ENCODE measurements at places on chromosomes 4 and X.

DNA sequence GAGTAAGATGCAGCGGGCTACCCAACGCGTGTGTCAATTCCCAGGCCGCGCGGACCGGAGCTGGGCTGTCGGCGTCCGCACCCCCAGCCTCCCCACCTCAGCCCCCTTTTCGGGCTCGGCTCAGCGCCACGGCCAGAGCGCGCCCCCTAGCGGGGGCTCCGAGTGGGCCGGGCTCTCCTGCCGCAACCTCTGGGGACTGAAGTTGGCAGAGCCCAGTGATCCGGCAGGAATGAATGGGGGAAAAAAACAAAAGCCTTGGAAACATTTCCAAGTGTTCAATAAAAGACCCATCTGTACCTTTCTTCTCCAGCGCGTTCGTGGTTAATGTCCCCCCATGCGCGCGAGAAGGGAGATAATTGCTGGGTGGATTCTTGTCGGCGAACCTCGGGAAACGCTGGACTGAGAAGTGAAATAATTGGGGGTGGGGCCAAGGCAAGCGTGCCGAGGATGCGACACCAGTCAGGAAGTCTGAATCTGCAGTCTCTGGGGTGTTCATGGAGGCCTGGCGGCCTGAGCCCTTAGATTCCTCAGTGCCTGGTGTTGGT lies 5.2 kb upstream of the ARX start:
- DNase-seq = no peak

DNA sequence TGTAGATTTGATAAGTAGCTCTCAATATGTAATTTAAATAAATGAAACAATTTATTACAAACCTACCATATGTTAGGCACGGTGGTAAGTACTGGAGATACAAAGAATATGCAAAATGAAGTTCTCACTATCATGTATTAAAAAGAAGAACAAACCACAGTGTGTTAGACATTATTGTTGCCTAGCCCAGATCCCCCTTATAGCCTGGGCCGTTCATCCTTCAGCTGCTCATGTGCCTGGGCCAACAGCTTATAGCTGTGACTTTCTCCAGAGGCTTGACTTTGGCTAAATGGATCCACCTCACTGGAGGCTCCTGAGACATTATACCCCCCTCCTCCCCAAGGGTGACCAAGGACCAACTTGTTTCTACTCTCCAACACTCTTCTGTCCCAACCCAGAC lies 29.8 kb upstream of the CCNG2 start:
- no peak for DNase-seq

DNA sequence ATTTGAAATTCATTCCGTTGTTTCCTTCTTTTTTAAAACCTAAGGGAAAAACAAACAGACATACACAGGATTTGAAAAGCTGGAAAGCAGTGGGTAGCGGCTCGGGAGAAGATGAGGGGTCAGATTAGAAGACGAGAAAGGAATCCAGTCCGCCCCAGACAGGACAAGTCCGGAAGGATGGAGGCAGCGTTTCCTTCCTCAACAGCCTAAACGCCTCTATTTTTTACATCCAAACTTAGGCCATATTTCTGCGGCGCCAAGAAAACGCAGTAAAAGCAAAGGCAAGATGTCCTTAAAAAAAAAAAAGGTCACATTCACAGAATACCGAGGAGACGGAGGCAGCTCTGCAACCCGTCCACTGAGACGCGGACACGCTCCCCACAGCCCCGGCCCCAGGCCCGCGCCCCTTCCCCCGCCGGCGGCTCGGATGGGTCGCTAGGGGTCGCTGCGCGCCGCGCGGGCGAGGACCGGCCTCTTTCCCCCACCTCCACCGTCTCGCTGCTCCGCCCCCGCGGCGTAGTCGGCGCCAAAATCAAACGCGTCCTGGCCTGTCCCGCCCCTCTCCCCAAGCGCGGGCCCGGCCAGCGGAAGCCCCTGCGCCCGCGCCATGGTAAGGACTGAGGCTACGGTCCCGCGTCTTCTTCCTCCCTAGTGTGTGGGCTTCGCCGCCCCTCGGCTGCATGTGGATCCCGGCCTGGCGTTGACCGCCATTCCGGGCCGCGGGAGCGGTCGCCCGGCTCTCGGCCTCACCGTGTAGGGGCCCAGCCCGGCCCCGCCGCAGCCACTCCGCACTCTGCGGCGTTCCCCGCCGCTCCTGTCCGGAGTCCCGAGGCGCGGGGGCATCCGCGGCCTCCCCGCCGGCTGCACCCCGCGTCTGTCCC lies at the start of gene MND1:
MND1 (plus strand) TSS at position 558 of the 881 bp plus-strand sequence; CDS start at position 608, 50 bp downstream.
- DNase-seq = peak; percentile 85

GRCh38 chr4:139958739-139959098 lies 195.3 kb downstream of the MAML3 start:
- DNase-seq = no peak

DNA sequence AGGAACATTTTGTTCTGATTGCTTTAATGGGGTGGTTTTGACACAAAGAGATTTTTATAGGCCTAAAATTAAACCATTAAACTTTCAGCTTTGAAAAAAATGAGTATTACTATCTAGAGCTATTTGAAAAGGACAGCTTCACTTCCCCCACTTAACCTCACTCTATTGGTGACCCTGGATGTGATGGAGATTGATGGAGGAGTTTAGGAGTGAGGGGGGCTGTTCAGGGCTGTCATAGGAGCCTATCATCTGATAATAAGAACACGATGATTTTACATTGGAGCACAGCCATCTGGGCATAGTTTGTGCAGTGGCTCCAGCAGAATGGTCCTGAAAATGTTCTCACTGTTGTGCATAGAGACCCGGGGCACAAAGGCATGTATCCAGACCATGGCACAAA lies 71.1 kb upstream of the EFNB1 start:
- DNase-seq = no peak

DNA sequence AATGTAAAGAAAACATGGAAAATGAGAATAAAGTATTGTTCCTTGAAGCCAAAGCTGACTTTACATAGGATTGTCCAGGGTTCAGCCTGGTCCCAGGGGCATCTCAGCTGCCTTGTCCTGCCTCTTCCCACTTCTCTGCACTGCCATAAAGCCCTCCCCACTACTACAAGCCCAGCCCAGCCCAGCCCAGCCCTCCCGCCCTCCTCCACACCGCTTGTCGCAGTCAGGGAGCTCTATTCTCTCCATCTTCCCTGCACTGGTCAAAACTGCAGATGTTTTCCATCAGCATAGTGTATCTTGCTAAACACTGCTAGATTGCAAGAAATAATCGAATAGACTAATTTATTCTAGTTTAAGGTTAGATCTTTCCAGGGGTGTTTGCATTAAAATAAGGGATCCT lies 100.3 kb downstream of the TENM3 start:
- no peak for DNase-seq

DNA sequence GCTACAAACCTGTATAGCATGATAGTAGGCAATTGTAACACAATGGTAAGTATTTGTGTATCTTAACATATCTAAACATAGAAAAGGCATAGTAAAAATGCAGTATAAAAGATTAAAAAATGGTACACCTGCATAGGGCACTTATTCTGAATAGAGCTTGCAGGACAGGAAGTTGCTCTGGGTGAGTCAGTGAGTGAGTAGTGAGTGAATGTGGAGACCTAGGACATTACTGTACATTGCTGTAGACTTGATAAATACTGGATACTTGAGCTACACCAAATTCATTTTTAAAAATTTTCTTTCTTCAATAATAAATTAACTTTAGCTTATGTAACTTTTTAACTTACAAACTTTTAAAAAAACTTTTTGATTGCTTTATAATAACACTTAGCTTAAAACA lies 68.2 kb upstream of the MAML3 start:
- DNase-seq = no peak

DNA sequence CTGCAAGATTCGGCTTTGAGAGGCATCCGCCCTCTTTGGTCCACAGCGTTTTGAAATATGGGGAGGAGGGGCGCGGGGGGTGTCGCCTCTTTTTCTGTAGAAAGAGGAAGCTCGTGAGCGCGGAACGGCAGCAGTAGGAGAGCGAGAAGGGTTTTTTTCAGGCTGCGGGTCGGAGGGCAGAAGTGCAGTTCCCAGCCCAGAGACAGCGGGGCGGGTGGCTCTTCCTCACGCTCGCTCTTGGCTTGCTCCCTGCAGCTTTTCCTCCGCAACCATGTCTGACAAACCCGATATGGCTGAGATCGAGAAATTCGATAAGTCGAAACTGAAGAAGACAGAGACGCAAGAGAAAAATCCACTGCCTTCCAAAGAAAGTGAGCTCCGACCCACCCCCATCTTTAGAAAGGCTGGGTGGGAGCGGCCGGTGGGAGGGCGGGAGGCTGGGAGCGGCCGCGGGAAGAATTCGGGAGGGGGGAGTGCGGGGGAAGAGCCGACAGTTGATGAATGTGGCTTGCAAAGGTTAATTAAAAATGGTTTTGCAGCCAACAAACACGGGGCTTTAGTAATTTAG lies 1.2 kb downstream of the TMSB4X start:
- no peak for DNase-seq

- DNase-seq = no peak
Observed at GRCh38 chr4:163732473-163732872, 238.0 kb downstream of the TMA16 start.

DNA sequence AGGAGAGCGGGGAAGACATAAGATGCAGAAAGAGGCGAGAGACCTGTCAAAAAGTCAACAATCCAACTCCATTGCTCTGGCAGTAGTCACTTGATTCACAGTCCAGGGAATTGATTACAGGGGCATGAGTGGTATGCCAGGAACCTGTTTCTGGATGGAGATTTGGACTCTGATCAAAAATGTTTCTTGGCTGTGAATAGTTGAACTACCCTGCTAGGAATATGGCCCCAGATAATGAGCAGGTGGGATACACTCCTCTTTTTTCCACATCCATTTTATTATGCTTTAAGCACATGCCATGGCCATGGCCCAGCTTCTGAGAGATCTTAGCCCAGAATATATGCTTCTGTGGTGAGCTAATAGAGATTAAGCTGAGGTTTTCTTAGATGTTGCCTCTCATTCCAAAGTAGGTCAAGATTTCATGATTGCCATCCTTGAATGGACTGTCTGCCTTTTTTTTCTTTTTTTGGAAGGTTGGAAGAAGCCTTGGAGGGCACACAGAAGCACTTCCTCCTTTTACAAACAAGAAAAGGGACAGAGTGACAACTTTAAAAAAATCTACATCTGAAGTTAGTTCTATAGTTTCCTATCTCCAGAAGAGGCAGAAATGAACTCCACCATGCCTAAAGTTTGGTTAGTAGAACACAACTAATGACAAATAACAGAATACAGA lies 121.9 kb downstream of the KIT start:
- no peak for DNase-seq

DNA sequence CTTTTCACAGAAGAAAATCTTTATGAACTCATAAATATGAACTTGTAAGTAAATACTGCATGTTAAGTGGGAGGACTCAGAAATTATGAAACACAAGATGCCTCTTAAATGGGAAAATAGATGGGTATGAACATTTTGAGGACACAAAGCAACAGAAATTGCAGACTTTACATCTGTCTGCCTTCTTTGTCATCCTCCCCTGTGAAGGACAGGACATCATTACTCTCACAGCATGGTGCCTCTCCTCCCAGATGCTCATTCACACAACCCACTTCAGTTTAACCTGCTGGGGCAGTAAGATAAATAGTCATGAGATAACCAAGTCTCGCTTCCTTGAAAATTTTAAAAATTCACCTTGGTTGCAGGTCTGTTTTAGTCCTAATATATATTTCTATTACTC lies 144.5 kb downstream of the APBB2 start:
- DNase-seq = no peak

- no peak for DNase-seq
Observed at GRCh38 chr4:101067383-101067782, 279.9 kb downstream of the PPP3CA start.

DNA sequence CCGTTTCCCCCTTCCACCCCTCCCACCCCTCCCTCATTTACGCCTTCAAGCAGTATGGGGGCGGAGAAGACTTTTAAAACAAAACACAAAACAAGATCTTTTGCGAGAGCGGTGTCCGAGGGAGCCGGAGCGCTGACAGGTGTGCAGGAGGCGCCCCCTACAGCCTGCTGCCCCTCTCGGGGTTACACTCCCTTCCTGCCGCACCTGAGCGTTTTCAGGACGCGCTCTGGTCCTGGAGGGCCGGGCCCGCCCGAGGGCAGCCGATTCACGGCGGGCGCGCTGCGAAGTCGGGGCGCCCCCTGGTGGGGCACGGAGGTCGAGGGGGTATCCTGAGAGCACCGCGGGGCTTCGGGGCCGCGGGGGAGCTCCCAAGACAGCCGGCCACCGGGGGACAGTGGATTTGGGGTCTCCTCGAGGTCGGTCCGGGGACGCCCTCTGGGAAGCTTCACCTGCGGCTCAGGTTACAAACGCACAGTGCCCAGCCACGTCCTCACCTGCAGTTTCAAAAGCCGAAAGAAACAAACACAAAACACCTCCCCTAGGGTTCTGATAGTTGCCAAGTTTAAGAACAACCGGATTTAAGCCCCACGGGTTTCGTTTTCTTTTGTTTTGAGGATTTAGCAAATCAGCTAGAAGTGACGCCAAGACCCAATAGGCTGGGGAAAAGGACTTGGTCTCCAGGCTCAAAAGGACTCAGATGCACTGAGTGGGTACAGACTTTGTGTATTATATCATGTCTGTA lies 8.0 kb upstream of the NEUROG2 start:
- DNase-seq = peak; percentile 64

DNA sequence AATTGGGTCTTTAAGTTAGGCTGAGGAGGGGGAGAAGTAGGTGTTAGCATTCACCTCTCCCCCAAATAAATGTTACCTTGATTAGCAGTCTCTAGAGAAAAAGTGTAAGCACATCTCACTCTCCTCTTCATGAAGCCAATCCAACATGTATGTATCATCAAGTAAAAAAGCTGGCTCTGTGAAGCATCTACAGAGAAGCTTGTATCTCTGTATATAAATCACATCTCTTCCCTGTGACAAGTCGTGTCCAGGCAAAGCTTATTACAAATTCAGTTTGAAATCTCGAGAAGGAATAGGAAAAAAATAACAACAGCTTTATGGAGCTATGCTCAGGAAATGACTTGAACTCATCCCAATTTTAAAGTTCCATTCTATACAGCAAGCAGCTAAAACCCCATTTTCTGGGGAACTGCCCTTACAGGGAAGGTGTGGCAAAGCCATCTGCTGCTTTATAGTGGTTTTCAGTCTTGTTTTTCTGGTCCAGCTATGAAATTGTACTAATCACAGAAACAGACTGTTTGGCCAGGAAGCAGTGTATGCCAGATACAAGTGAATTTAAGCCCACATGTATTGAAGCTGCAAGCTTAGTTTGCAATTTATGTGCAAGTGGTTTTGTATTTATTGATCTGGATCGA lies 313.3 kb upstream of the NOCT start:
- DNase-seq = no peak

DNA sequence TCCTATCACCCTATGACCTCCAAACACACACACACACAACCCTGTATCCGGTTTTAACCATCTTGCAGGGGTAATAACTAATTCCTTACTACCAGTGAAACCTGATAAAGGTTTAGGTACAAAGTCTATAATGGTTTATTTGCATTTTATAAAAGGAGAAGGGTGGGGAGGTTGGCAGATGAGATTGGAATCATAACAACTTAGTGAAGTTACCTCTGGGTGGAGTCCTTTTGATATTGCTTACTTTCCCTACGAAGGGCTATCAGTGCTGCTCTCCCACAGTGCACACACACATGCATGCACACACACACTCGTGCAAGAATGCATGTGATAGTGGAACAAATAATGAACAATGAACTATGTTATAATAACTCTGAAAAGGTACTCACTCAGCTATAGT lies 56.1 kb downstream of the CCSER1 start:
- no peak for DNase-seq
